CD14-positive monocyte (primary cell): ENCODE measurements at places on chromosomes 5 and 9.

GRCh38 chr9:118418887-118419565 lies 714.8 kb downstream of the TLR4 start:
- DNase-seq = no peak
- no peak overlapping the region for H3K4me3 ChIP-seq
- H3K27ac ChIP-seq = no peak overlapping the region
- no peaks in the 10 kb centered on the region for H3K36me3 ChIP-seq
- H3K27me3 ChIP-seq = no peaks in the 10 kb centered on the region
- no peaks in the 10 kb centered on the region for H3K4me1 ChIP-seq

- no peak overlapping the region for H3K4me3 ChIP-seq
- peak overlapping the region; percentile 85 for H3K27ac ChIP-seq
- peaks cover 44% of the 10 kb centered on the region for H3K4me1 ChIP-seq
- no peaks in the 10 kb centered on the region for H3K27me3 ChIP-seq
- peaks cover 84% of the 10 kb centered on the region for H3K36me3 ChIP-seq
- DNase-seq = peak; percentile 82
Observed at GRCh38 chr5:32388432-32389129, 56.0 kb downstream of the ZFR start.

GRCh38 chr5:35294017-35294416 lies 63.7 kb upstream of the PRLR start:
- no peaks in the 10 kb centered on the region for H3K27me3 ChIP-seq
- H3K4me3 ChIP-seq = no peak overlapping the region
- H3K4me1 ChIP-seq = no peaks in the 10 kb centered on the region
- no peak for DNase-seq
- no peaks in the 10 kb centered on the region for H3K36me3 ChIP-seq
- no peak overlapping the region for H3K27ac ChIP-seq

GRCh38 chr5:149667084-149667828 lies 62.9 kb upstream of the PPARGC1B start:
- H3K4me3 ChIP-seq = peak overlapping the region; percentile 22
- peak overlapping the region; percentile 65 for H3K27ac ChIP-seq
- peaks cover 37% of the 10 kb centered on the region for H3K4me1 ChIP-seq
- peak; percentile 36 for DNase-seq
- no peaks in the 10 kb centered on the region for H3K27me3 ChIP-seq
- H3K36me3 ChIP-seq = no peaks in the 10 kb centered on the region

- peak; percentile 43 for DNase-seq
- peaks cover 22% of the 10 kb centered on the region for H3K4me1 ChIP-seq
- peak overlapping the region; percentile 38 for H3K4me3 ChIP-seq
- H3K36me3 ChIP-seq = no peaks in the 10 kb centered on the region
- peak overlapping the region; percentile 61 for H3K27ac ChIP-seq
- H3K27me3 ChIP-seq = no peaks in the 10 kb centered on the region
Observed at GRCh38 chr9:96061293-96061987, 185.9 kb downstream of the ERCC6L2 start.

- H3K27ac ChIP-seq = no peak overlapping the region
- H3K36me3 ChIP-seq = no peaks in the 10 kb centered on the region
- H3K4me1 ChIP-seq = no peaks in the 10 kb centered on the region
- no peaks in the 10 kb centered on the region for H3K27me3 ChIP-seq
- peak; percentile 24 for DNase-seq
- no peak overlapping the region for H3K4me3 ChIP-seq
Observed at GRCh38 chr5:60514152-60514551, 185.8 kb downstream of the DEPDC1B start.

DNA sequence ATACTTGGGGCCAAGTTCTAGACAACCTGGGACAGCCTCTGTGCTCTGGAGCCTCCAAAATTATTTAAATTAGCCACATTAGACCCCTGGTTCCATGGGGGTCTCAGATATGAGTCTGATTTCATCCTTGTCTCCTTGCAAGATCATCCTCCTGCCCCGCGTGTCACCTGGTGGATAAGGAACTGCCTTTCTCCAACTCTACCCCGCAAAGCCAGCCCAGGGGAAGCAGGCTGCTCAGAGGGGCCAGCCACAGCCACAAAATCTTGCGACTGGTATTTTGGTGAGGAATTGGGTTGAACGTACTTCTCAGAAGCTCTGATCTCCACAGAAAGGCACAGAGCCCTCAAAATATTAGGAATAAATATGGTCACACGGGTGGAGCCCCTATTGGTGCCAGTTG lies 101.2 kb downstream of the AK8 start:
- H3K4me1 ChIP-seq = no peaks in the 10 kb centered on the region
- peaks cover 4% of the 10 kb centered on the region for H3K27me3 ChIP-seq

DNA sequence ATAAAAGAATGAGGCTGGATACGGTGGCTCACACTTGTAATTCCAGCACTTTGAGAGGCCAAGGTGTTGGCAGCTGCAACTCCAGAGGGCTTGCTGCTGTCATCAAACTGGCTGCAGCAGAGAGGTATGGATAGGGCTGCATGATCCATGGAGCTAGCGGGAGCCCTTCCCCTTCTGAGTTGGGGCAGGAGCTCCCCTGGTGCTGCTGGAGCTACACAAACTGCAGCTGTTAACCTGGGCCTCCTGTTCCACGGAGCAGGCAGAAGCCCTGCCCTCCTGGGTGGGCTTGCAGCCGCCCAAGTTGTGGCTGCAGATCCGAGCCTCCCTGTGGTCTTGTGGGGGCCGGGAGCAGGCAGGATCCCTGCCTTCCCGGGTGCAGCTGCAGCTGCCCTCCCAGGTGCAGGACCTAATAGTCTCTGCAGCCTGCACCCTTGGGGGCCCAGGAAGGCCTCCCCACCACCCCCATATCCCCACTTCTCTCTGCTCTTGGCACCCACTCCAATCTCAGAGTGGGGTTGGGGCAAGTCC lies 15.8 kb downstream of the CDC25C start:
- no peaks in the 10 kb centered on the region for H3K27me3 ChIP-seq
- H3K27ac ChIP-seq = no peak overlapping the region
- no peak overlapping the region for H3K4me3 ChIP-seq
- no peaks in the 10 kb centered on the region for H3K4me1 ChIP-seq
- peaks cover 73% of the 10 kb centered on the region for H3K36me3 ChIP-seq
- DNase-seq = no peak

DNA sequence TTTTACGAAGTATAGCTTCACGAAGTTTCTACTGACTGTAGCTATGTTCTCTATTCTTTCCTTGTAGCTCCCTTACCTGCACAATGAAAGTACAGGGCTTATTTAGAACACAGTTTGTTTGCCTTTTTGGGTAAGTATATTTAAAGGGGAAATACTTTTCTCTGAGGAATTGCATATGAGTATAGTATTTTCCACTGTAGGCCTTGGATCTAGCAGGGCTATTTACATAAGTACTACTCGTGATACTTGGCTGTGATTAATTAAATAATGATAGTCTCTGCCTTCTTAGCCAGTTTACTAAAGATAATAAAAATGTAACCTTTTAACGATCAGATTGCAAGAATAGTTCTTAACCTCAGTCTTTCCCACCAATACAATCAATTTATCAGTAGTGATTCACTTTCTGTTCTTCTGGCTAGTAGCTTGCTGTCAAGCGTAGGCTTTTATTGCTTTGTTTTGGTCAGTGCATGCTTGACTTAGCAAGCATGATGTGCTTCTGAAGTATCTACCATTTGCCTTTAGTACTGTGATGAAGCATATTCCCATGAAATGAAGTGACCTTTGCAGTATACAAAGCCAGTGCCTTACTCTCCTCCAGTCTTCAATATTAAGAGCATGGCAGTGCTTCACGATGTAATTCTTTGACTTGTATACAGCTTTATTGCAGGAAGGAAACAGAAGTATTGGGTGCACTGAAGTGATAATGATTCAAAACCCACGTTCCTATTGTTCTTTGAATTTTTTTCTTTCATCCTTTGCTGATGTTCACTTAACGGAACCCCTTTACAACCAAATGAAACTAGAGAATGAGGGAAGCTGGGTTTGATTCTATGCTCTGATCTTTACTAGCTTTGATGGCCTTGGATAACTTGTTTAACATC lies 64.2 kb downstream of the SLC44A1 start:
- peaks cover 8% of the 10 kb centered on the region for H3K4me1 ChIP-seq
- H3K36me3 ChIP-seq = peaks cover 3% of the 10 kb centered on the region
- H3K4me3 ChIP-seq = no peak overlapping the region
- no peak overlapping the region for H3K27ac ChIP-seq

DNA sequence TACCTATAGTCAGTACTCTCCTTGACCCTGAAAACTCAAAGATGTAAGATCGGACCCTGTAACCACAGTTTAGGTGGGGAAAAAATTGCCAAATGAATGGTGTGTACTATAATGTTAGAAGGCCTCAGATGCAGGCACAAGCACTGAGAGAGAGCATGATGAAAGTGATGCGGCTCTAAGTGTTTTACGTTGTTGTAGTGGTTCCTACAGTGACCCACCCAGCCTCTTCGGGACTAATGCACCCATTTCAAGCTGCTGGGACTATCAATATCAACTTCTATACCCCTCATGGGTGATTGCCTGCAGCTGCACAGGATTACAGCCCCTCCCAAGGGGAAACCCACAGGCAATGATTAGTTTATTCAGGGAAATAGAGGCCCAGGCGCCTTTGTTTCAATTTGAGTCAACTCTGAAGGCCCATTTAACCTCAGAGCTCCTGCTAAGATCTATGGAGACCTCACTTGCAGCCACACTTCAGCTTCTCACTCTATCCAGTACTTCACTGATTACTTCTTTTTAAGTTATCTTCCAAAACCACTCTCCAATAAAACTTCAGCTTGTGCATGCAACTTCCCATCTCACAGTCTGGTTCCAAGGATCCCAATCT lies 340.7 kb downstream of the NR2F1-AS1 start:
- H3K27ac ChIP-seq = no peak overlapping the region
- H3K4me1 ChIP-seq = no peaks in the 10 kb centered on the region
- no peaks in the 10 kb centered on the region for H3K36me3 ChIP-seq
- DNase-seq = no peak
- no peak overlapping the region for H3K4me3 ChIP-seq
- no peaks in the 10 kb centered on the region for H3K27me3 ChIP-seq

DNA sequence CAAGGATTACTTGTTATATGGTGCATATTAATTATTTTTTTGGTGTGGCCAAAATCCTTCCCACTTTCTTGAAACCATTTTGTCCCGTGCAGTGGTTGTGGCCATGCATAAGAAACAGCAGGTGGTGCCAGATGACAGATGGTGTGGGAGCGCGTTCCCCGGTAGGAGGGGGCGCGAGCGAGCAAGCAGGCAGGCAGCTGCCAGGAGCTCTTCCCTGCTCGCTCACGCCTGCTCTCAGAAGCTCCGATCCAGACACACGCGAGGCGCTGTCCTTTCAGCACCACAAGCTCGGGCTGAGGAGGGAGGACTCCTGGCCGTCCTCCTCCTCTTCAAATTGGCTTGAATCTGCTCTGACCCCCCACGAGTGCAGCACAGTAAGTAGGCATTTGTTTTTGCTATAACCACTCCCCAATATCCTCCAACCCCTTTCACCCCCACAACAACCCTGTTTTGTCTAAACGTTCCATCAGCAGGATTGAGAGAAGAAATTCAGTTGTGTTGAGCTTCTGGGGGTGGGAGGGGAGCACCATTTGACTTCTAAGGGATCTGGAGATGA lies at the start of gene NSG2:
TSS of gene NSG2 (plus strand) at position 237 of the 556 bp plus-strand sequence. CDS start 1,050 bp downstream, outside the sequence.
- H3K27me3 ChIP-seq = no peaks in the 10 kb centered on the region
- no peaks in the 10 kb centered on the region for H3K36me3 ChIP-seq
- no peak within 1 kb of the TSS for H3K27ac ChIP-seq

DNA sequence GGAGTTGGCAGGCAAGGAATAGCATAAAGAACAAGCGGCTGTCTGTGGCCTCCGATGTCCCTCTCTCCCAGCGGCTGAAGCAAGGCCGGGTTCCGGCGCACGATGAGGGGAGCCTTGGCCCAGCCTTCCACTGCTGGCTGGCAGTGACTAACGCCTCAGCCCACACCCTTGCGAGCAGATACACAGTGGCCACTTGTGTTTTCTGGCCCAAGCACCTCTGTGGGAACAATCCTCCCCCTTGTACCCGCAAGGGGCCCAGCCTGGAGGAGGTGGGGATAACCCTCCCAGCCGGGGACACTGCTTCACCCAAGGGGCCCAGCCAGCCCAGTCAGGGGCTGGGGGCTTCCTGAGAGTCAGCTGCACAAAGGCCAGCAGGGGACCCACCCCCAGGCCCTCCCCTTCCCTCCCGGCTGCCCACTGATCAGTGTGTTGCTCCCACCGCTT lies 23.2 kb downstream of the STK10 start:
- H3K27me3 ChIP-seq = no peaks in the 10 kb centered on the region
- peak overlapping the region; percentile 53 for H3K27ac ChIP-seq
- H3K4me1 ChIP-seq = peaks cover 24% of the 10 kb centered on the region
